ENCODE measurements at places on chromosomes 2 and 18. TPM values are rescaled to one million over a fixed set of nuclear protein-coding genes. Genes with fewer than 3 reads are reported as not detected.
A peak's percentile ranks its signal among the peaks of the same experiment; 100 is the strongest.

DNA sequence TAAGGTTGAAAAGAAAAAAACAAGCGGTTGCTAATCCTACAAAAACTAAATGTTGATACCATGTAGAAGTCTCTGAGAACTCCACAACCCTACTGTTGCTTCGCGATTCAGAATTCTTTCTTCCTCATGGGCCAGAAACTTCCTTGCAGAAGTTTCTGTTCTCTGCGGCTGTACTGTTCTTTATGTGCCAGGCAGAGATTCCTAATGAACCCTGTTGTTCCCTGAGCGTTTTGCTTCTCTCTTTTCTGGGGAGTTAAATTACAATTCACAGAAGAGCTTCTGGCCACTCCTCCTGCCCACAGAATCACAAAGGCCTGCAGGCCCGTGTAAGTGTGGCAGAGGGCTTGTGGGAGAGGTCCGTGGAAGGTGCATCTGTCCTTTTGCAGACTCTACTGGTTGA is 1.8 kb upstream of the THNSL2 start:
- H3K4me3 ChIP-seq, result no peak overlapping the region
- H3K36me3 ChIP-seq, result no peaks in the 10 kb centered on the region
- H3K27ac ChIP-seq, result no peak overlapping the region
- peaks cover 6% of the 10 kb centered on the region for H3K27me3 ChIP-seq
- DNase-seq, result no peak

UGT1A3 gene
- total RNA-seq, result not detected

- H3K27me3 ChIP-seq, result no peaks in the 10 kb centered on the region
- DNase-seq, result no peak
- no peak overlapping the region for H3K27ac ChIP-seq
- no peak overlapping the region for H3K4me3 ChIP-seq
- no peaks in the 10 kb centered on the region for H3K4me1 ChIP-seq
These were observed 105.7 kb upstream of the ZEB2 start for GRCh38 chr2:144625626-144626025.

- H3K27ac ChIP-seq, result no peak overlapping the region
- no peak for DNase-seq
- peaks cover 1% of the 10 kb centered on the region for H3K27me3 ChIP-seq
- H3K4me1 ChIP-seq, result peaks cover 14% of the 10 kb centered on the region
- no peaks in the 10 kb centered on the region for H3K36me3 ChIP-seq
These were observed 2.5 kb upstream of the DNAJC10 start for GRCh38 chr2:182713601-182714000.

- no peak overlapping the region for H3K4me3 ChIP-seq
- H3K36me3 ChIP-seq, result no peaks in the 10 kb centered on the region
- DNase-seq, result no peak
- no peaks in the 10 kb centered on the region for H3K27me3 ChIP-seq
- H3K4me1 ChIP-seq, result no peaks in the 10 kb centered on the region
These were observed 416.6 kb downstream of the RAD51AP2 start for GRCh38 chr2:17101596-17101995.

- H3K27me3 ChIP-seq, result no peaks in the 10 kb centered on the region
- no peak for DNase-seq
- H3K4me1 ChIP-seq, result no peaks in the 10 kb centered on the region
These were observed 161.7 kb downstream of the RND3 start for GRCh38 chr2:150325656-150326314.

GPR35 gene
- 1.5 TPM for total RNA-seq

PCARE gene
- not detected for total RNA-seq

DNA sequence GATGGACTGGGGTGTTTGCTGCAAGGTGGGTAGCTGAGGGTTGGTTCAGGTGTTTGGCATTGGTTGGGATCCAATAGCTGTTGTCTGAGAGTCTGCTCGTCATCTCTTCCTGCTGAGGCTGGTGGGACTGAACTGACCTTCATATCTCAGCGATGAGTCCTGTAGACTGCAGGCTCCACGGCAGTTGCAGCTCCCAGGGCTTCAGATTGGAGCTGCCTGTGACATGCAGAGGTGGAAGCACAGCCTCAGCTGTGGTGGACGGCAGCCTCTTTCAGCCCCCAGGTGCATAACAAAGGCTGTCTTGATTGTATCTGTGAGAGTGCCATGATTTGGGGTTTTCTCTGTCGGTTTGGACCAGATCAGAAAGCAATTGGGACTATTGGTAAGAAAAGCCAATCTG is 3.9 kb upstream of the IL1R2 start:
- no peaks in the 10 kb centered on the region for H3K4me1 ChIP-seq
- peak; percentile 17 for DNase-seq
- H3K36me3 ChIP-seq, result no peaks in the 10 kb centered on the region
- H3K27me3 ChIP-seq, result peaks cover 19% of the 10 kb centered on the region

Measured in osteoblast (primary cell).